ENCODE measurements at places on chromosomes 7 and 10. TPM values are rescaled to one million over a fixed set of nuclear protein-coding genes. Genes with fewer than 3 reads are reported as not detected.

KLF14 gene
- not detected for total RNA-seq

- H3K27me3 ChIP-seq: no peaks in the 10 kb centered on the region
- no peak overlapping the region for H3K27ac ChIP-seq
- H3K4me3 ChIP-seq: no peak overlapping the region
- no peaks in the 10 kb centered on the region for H3K36me3 ChIP-seq
- DNase-seq: no peak
Observed at GRCh38 chr7:67525588-67525987, 529.0 kb downstream of the TYW1 start.

DNA sequence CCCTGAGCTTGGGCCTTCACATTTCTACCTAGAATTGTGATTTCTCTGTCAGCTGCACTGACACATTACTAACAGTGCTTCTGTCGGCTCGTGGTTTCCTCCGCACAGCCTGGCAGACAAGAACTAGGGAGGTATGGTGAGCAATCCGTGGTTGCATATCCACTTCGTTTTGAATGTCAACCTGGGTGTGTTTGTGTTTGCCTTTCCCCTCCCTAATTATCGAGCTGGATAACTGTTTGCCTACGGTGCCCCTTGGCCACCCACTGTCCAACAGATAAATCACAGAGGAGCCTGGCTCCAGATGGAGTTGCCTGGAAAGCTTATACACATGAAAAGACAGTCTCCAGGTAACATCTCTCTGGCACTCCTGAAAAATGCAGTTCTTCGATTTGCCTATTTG is 228.8 kb downstream of the TRIL start:
- H3K36me3 ChIP-seq: no peaks in the 10 kb centered on the region
- no peak overlapping the region for H3K4me3 ChIP-seq
- no peaks in the 10 kb centered on the region for H3K4me1 ChIP-seq
- H3K27ac ChIP-seq: no peak overlapping the region
- peaks cover 12% of the 10 kb centered on the region for H3K27me3 ChIP-seq
- no peak for DNase-seq

GRCh38 chr10:83982812-83983211 is 156.5 kb upstream of the GHITM start:
- H3K36me3 ChIP-seq: no peaks in the 10 kb centered on the region
- H3K27ac ChIP-seq: no peak overlapping the region
- peaks cover 2% of the 10 kb centered on the region for H3K27me3 ChIP-seq

DNA sequence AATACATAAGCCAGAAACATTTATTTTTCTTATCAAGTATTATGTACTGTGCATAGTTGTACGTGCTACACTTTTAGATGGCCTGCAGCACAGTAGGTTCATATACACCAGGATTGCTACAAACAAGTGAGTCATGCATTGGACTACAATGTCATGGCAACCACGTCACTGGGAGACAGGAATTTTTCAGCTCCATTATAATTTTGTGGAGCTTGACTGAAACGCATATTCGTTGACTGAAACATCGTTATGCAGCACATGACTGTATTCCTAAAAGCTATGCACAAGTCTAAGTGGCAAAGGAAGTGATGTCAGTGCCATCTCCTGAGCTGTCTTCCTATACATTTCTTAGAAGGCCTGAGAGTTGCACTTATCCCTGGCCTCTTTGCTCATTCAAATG is 871.8 kb downstream of the IPMK start:
- H3K4me1 ChIP-seq: no peaks in the 10 kb centered on the region
- H3K27ac ChIP-seq: no peak overlapping the region
- H3K4me3 ChIP-seq: no peak overlapping the region
- no peak for DNase-seq

GRCh38 chr7:55484834-55485233 is 87.5 kb downstream of the VOPP1 start:
- H3K4me3 ChIP-seq: no peak overlapping the region
- H3K4me1 ChIP-seq: peaks cover 79% of the 10 kb centered on the region
- DNase-seq: no peak
- peak overlapping the region; percentile 82 for H3K27ac ChIP-seq

- H3K4me3 ChIP-seq: no peak overlapping the region
- H3K4me1 ChIP-seq: no peaks in the 10 kb centered on the region
- H3K36me3 ChIP-seq: no peaks in the 10 kb centered on the region
Observed at GRCh38 chr7:78768859-78769258, 684.6 kb downstream of the MAGI2 start.

DNA sequence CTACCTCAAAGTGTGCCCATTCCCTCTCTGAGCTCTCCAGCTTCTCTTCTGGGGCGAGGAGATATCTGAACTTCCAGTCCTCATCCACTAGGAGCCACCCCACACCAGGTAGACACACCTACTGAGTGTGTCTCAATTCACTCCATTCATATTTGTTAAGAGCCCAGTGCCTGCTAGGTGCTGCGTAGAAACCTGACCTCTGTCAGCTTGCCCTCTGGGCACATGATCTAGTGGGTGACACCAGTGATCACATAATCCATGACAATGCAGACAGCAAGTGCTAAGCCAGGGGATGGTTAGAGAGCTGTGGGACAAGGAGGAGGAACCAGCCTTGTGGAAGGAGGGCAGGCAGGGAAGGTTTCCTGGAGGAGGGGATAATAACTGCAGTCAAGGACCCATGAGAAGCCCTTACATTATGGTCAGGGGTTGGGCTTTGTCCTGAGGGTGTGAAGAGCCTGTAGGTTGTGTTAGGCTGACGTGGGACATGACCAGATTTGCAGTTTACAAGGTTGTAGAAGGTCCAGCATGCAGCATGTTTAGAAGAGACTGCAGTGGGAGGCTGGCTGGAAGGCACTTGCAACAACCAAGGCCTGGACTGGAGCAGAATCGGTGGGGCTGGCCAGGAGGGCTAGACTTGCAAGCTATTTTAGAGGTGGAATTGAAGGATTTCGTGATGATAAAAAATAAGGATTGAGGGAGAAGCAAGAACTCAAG is 81.8 kb downstream of the COL13A1 start:
- no peak overlapping the region for H3K27ac ChIP-seq
- no peaks in the 10 kb centered on the region for H3K36me3 ChIP-seq
- H3K4me1 ChIP-seq: no peaks in the 10 kb centered on the region
- no peak for DNase-seq

- H3K4me1 ChIP-seq: no peaks in the 10 kb centered on the region
- H3K4me3 ChIP-seq: no peak overlapping the region
- H3K36me3 ChIP-seq: no peaks in the 10 kb centered on the region
- no peak for DNase-seq
- no peak overlapping the region for H3K27ac ChIP-seq
Observed at GRCh38 chr10:75606203-75606779, 174.9 kb downstream of the LRMDA start.

- no peaks in the 10 kb centered on the region for H3K36me3 ChIP-seq
- peaks cover 2% of the 10 kb centered on the region for H3K4me1 ChIP-seq
- DNase-seq: no peak
- H3K27me3 ChIP-seq: peaks cover 22% of the 10 kb centered on the region
Observed at GRCh38 chr10:89685936-89686335, 15.5 kb upstream of the KIF20B start.
